ENCODE measurements at places on chromosomes 3 and 15. TPM values are rescaled to one million over a fixed set of nuclear protein-coding genes. Genes with fewer than 3 reads are reported as not detected.

GRCh38 chr3:52777127-52777958, at the start of gene ITIH1:
ITIH1 (plus strand) TSS chr3:52777599; CDS start chr3:52777616, 17 bp downstream.
- H3K27me3 ChIP-seq, result no peaks in the 10 kb centered on the region
- H3K27ac ChIP-seq, result peak within 1 kb of the TSS; percentile 63
- no peaks in the 10 kb centered on the region for H3K36me3 ChIP-seq
- DNase-seq, result no peak

DNA sequence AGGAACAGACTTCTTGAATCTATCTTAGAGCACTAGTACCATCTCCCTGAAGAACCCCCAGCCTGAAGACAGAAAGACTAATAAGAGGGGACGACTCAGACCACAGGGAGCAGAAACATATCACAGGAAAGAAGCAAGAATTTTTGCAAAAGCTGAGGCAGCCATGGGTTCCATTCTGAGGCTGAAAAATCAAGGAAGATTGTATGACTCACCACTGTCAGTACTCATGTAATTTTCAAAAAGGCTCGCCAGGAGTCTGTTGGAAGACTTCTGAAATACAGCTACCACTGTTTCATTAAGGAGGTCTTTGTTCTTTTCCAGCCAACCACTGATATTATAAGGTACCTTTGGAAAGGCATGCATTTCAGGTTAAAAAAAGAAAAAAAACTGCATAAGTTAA, 47.5 kb downstream of the MYH15 start:
- H3K36me3 ChIP-seq, result no peaks in the 10 kb centered on the region
- no peak for DNase-seq
- H3K4me3 ChIP-seq, result no peak overlapping the region

GRCh38 chr3:54691289-54691771, 236.5 kb downstream of the LRTM1 start:
- no peak overlapping the region for H3K4me3 ChIP-seq
- H3K27ac ChIP-seq, result no peak overlapping the region
- no peaks in the 10 kb centered on the region for H3K36me3 ChIP-seq
- DNase-seq, result no peak
- no peaks in the 10 kb centered on the region for H3K27me3 ChIP-seq

GRCh38 chr3:161770484-161771386, 274.1 kb downstream of the OTOL1 start:
- H3K4me3 ChIP-seq, result no peak overlapping the region
- DNase-seq, result no peak
- H3K36me3 ChIP-seq, result no peaks in the 10 kb centered on the region
- no peaks in the 10 kb centered on the region for H3K27me3 ChIP-seq
- H3K4me1 ChIP-seq, result no peaks in the 10 kb centered on the region

GRCh38 chr15:100438570-100438969, 90.2 kb downstream of the CERS3 start:
- no peaks in the 10 kb centered on the region for H3K4me1 ChIP-seq
- no peak overlapping the region for H3K27ac ChIP-seq

DNA sequence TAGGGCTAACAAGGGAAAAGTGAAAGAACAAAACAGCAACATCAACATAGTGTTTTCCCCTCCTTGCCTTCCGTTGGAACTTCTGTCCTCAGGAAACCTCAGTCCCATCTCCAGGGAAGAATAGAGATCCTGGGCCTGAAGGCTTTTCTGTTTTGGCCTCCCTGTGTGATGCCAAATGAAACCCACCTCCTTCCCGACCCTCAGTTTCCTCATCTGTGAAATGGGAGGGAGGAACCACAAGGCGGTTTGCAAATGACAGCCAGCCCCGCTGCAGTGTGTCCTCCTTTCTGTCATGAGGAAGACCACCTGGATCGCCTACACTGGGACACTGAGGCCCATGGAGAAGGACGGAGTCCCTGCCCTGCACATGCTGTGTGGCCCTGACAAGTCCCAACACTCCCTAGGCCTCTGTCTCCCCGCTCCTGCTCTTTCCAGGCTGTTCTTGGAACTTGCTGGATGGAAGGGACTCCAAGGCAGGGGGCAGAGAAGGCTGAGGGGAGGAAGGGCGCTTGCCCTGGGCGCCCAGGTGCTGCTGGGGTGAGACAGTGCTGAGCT, 28.5 kb upstream of the FBLN2 start:
- DNase-seq, result no peak
- H3K36me3 ChIP-seq, result no peaks in the 10 kb centered on the region
- H3K4me3 ChIP-seq, result no peak overlapping the region
- H3K27me3 ChIP-seq, result no peaks in the 10 kb centered on the region

GRCh38 chr3:100982710-100983109, 10.5 kb downstream of the ABI3BP start:
- no peak for DNase-seq
- H3K4me3 ChIP-seq, result no peak overlapping the region
- no peaks in the 10 kb centered on the region for H3K36me3 ChIP-seq

DNA sequence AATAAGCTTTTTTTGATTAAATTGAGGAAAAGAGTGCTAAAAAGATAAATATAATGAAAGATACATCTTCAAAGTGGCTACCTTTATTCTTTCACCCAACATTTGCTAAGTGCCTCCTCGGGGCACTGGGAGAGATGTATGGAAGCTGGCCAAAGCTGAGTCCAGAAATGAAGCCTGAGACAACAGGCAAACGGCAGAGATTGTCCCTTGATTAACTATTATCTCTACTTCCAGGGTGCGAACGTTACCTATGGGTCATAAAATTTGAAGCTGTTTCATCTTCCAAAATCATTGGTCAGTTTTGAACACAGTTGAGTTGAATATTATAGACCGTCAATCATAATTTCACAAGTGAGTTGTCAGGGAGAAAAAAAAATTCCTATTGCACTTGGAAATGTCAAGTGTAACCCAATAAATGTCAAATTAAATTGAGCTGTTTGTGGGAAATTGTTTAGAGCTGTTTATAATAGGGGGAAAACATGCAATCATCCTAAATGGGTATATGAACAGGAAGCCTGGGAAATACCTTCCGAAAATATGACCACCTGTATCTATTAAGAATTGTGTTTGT, 73.9 kb downstream of the SUCLG2 start:
- no peaks in the 10 kb centered on the region for H3K4me1 ChIP-seq
- H3K27me3 ChIP-seq, result no peaks in the 10 kb centered on the region
- H3K4me3 ChIP-seq, result no peak overlapping the region
- no peaks in the 10 kb centered on the region for H3K36me3 ChIP-seq
- no peak overlapping the region for H3K27ac ChIP-seq

GRCh38 chr15:87433871-87434270, 822.7 kb downstream of the NTRK3 start:
- H3K27me3 ChIP-seq, result no peaks in the 10 kb centered on the region
- no peaks in the 10 kb centered on the region for H3K4me1 ChIP-seq
- H3K4me3 ChIP-seq, result no peak overlapping the region
- no peak overlapping the region for H3K27ac ChIP-seq
- DNase-seq, result no peak

DNA sequence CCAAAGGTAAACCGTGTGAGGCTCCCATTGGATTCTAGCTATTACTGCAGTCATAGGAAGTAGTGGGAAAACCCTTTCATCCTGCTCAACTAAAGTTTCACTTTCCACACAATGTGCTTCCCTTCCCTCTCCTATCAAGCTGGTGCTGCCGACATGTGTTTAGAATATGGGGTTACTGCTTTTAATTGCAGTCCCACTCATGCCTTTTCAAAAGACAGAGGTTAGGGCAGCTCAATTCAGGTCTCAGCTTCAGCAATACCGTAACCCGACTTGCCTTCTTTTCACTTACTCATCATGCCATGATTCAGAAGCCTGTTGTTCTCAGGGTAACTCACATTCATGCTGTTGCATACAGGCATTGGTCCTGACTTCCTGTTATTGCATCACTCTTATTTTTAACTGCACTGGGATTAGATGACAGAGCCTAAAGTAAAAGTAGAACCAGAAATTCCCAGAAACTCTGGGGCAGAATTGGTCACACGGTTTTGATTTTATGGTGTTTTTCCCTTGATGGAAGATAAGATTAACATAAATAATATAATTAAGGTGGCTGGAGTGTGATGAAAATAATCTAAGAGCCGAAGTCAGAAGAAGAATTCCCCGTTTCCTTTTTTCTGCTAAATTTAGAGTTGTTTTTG, 45.7 kb downstream of the C2CD4B start:
- peaks cover 21% of the 10 kb centered on the region for H3K4me1 ChIP-seq
- DNase-seq, result peak; percentile 73
- H3K36me3 ChIP-seq, result no peaks in the 10 kb centered on the region

- H3K27me3 ChIP-seq, result no peaks in the 10 kb centered on the region
- DNase-seq, result no peak
- no peak overlapping the region for H3K4me3 ChIP-seq
- H3K27ac ChIP-seq, result no peak overlapping the region
- H3K4me1 ChIP-seq, result no peaks in the 10 kb centered on the region
These were observed 127.4 kb downstream of the ST8SIA2 start for GRCh38 chr15:92520914-92521623.

DNA sequence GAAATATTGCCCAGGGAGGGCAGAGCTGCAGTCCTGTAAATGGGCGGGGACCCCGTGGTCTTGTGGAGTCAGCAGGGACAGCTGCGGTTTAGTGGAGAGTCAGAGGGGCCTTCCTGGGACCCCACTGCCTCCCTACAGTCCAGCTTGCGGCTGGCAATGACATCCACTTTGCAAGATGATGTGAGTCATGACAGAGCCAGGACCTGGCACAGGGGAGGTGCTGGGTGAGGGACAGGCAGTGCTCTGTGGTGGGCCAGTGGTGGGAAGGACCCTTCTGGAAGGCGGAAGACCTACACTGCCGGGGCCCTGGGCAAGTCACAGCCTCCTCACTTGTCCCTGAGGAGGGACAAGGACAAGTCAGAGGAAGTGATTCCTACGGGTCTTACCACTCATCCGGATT, 17.8 kb downstream of the APBA2 start:
- H3K4me3 ChIP-seq, result no peak overlapping the region
- no peaks in the 10 kb centered on the region for H3K27me3 ChIP-seq
- H3K27ac ChIP-seq, result no peak overlapping the region
- no peak for DNase-seq
- no peaks in the 10 kb centered on the region for H3K36me3 ChIP-seq

CCDC32 gene
- polyA plus RNA-seq, result 15.1 TPM

CHRM5 gene
- polyA plus RNA-seq, result not detected

CLDN16 gene
- polyA plus RNA-seq, result 0.39 TPM

SKOR1 gene
- polyA plus RNA-seq, result 0.52 TPM
